ENCODE measurements at places on chromosomes 16 and 17.

DNA sequence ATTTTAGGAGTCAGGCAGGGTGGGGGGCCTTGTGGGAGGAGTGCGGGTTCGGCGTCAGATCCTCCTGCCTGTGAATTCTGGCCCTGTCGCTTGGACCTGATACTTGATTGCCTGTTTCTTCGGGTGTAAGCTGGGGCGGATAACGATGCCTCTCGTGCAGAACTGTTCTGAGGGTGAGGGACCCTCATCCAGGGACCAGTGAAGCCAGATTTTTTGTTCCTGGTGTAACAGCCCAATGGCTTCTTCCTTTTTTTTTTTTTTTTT is 1.3 kb downstream of the TBCD start:
- DNase-seq: no peak

- no peak for DNase-seq
Observed at GRCh38 chr17:37043201-37043600, 94.4 kb downstream of the AATF start.

- DNase-seq: no peak
Observed at GRCh38 chr17:16129441-16130205, 85.7 kb downstream of the NCOR1 start.

- DNase-seq: no peak
Observed at GRCh38 chr16:25093208-25094061, 18.1 kb upstream of the LCMT1 start.

GRCh38 chr16:4771646-4772045 is 4.7 kb upstream of the ZNF500 start:
- DNase-seq: no peak

DNA sequence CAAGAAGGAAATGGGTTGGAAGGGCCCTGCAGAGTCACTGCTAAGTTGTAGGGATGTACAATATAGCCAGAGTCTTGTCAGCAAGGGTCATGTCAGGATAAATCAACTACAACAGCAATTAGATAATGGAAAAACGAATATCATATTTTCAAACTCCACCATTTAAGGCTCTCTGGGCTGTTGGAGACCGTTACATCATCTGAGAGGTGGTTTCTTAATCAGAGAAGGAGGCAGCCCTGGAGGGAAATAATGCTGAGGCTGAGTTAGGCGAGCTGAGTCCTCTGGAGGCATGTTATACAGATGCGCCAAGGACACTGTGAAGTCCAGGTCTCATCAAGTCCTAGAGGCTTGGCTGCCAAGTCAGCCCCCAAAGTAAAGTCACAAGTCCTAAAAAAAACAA is 30.3 kb downstream of the LYRM9 start:
- DNase-seq: no peak

GRCh38 chr16:89505204-89506112 is 2.7 kb upstream of the SPG7 start:
- DNase-seq: peak; percentile 44

DNA sequence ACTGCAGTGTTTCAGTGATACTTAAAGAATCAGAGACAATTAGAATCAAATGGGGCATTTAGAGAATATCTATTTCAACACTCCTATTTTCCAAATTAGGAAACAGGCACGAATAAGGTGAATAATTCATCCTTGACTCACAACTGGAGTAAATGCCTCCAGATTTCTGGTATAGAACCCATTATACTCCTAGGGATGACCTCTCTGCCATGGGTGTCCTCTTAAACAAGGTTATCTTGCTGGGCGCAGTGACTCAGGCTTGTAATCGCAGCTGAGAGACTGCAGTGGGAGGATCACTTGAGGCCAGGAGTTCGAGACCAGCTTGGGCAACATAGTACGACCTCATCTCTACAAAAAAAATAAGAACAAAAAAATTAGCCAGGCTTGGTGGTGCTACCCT is 139.8 kb upstream of the ELAC2 start:
- no peak for DNase-seq

DNA sequence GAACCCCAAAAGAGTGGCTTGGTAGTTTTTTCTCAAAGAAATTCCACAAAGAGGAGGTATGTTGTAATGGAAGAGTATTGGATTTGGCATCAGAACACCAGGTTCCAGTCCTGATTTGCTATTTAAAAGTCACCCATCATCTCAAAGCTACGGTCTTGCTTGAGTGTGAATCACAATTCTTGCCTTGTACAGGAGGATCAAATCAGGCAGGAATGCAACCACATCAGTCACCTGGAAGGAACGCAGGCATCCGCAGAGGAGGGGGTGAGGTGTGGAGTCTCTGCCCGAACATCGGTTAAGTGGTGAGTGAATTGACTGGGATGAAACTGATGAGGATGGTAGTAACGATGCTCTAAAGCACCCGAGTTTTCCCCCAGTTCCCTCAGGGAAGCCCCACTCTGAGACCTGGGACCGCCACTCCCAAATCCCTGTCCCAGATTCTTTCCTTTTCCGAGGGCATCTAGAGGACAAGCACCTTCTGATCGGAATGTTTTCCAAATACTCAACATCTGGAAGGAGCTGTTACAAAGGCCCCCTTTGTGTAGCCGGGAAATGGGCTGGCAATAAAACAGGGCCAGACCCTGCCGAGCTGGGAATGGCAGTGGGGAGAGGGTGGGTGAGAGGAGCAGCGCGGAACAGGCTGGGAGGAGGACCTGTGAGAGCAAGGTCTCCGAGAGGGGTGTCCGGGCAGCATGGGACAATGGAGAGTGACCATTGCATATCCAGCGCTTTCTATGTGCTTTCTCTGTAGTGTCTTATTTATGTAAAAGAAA is 469.6 kb downstream of the SLC39A11 start:
- DNase-seq: no peak

DNA sequence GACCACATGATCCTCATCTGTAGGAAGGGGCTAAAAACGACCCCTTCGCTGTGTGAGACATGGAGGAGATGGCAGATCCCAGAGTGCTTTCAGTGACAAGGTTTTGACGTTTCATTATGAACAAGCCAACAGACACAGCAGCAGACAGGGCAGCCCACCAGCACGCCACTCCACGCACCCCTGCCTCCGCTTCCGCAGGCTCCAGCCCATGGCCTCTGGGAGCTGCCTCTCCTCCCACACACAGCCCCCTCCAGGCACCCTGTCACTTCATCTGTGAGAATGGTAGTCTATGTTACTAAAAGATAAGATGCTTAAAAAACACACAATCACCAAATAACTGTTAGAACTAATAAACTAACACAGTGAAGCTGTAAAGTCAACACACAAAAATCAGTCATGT is 12.3 kb upstream of the ADCY7 start:
- no peak for DNase-seq

DNA sequence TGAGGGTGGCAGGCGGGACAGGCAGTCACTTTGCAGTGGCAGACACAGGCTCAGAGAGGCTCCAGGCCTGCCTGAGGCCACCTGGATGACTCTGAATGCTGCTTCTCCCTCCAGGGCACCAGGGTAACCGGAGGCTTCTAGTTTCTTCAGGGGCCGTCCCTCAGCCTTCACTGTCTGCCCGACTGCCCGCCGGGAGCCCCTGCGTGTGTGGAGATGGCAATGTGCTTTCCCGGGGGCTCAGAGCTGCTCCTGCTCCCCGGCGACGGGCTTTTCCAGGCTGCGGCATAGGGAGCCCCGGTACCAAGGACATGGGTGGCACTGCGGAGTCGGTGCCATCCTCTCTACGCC is 51.5 kb downstream of the CBFA2T3 start:
- DNase-seq: no peak

- no peak for DNase-seq
Observed at GRCh38 chr16:77077256-77077922, 113.6 kb upstream of the MON1B start.

DNA sequence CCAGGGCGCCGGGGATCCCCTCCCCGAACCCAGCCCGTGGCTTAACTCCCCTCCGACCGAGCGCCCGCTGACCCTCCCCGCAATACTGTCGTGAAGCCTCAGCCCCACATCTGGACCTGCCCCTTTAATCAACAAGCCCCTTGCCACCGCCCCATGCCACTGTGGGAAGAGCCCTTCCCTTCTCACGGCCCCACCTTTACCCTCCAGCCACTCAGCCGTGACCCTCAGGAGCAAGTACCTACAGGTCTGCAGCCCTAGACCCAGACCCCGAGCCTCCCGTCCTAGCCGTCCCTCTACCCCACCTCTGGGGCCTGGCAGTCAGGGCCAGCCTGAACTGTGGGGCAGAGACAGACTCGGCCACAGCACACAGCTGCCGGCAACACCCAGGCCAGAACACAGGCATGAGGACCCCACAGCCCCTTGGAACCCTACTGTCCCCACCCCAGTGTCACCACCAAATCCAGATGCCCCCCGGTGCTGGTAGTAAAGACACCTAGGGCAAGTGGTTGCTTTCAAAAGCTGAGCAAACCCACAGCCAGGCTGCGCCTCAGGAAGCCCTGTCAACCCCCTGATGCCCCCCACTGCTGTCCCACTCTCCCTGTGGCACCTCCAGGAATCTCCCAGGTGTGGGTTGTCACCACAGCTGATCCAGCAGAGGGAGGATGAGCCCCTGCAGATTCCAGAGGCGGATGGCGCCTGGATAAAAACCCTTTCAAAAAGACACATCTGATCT is 1.4 kb downstream of the NXPH3 start:
- no peak for DNase-seq

- DNase-seq: no peak
Observed at GRCh38 chr16:71293919-71294318, 4.7 kb upstream of the CMTR2 start.
